ENCODE measurements at places on chromosomes 12 and 14.
A peak's percentile ranks its signal among the peaks of the same experiment; 100 is the strongest.

- no peak for DNase-seq
Measured at GRCh38 chr12:52173526-52173925, 18.3 kb downstream of the KRT80 start.

DNA sequence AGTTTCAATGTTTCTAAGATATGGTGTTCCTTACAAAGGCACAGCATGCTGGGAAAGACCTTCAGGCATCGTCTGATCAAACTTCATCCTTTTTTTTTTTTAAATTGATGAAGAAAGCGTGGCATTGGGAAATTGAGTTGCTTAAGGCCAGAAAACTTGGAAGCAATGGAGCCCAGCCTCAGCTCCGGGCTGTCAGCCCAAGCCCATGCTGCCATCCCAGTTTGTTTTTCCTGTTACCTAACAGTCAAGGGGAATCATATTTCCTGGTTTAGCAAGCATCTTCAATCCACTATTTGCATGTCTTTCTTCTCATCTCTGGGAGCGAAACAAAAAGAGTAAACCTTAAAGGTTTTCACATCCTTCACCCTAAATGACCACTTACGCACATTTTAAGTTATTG is 200.2 kb downstream of the CHST11 start:
- no peak for DNase-seq

DNA sequence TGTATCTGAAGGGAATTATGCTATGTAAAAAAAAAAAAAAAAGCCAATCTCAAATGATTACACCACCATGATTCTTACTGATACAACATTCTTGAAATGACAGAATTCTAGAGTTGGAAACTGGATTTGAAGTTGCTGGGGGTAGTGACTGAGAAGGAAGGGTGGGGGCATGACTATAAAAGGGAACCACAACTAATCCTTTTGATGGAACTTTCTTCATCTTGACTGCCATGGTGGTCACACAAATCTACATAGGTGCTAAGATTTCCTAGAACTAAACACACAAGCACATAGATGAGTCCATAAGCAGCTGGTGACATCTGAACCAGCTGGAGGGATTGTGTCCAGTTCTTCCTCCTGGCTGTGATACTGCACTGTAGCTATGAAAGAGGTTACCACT is 51.4 kb downstream of the CLMN start:
- DNase-seq: no peak

- no peak for DNase-seq
Measured at GRCh38 chr12:19245106-19245505, 115.6 kb downstream of the PLEKHA5 start.

- DNase-seq: no peak
Measured at GRCh38 chr14:24956104-24956503, 93.8 kb downstream of the STXBP6 start.

- no peak for DNase-seq
Measured at GRCh38 chr12:106736051-106736957, 38.2 kb upstream of the RIC8B start.

DNA sequence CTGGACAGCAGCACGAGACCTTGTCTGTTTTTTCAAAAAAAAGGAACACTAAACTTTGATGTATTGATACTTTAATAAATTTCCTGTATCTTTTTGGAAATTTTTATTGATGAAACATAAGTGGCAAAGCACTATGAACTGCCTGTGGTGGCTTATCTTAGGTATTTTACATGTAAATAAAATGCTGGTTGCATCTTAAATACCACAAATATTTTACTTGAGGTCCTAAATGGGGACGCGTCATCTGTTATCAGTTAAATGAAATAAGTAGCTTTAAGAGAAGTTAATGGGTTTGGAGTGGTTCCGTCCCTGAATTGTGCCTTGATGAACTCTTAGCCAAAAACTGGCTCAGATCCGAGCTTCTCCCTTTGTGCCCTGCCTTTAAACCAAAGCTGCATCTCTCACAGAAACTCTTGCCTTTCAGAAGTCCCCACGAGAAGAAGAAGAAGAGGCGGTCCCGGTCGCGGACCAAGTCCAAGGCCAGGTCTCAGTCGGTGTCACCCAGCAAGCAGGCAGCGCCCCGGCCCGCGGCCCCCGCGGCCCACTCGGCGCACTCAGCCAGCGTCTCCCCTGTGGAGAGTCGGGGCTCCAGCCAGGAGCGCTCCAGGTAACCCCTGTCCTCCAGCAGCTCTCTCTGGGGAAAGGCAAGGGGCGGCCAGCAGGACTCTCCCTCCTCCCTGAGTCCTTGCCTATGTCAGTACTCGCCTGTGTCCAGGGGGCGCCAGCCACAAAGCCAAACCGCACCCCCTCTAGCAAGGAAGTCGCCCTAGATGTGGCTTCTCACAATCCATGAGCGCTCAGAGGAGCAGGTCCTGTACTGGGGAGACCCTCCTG is 31.2 kb upstream of the MMP17 start:
- DNase-seq: no peak

DNA sequence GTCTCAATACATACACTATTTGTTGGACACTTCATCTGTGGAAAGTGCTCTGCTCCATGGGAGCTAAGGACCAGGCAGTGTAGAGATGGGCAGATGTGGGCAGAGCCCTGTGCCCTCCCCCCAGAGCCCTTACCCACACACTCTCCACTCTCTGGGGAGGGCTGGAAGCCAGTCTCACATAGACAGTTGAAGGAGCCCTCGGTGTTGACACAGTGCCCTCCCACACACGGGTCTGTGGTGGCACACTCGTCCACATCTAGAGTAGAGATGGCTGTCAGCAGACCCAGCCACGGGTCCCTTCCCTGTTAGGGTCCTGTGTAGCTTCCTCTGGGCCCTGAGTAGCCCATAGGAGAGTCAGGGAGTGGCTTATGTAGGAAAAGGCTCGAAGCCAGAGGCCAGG is 14.3 kb downstream of the ISCA2 start:
- peak; percentile 14 for DNase-seq
